ENCODE measurements at places on chromosomes 7 and 10. TPM values are rescaled to one million over a fixed set of nuclear protein-coding genes. Genes with fewer than 3 reads are reported as not detected.

GRCh38 chr7:34916267-34916666 is 121.0 kb downstream of the DPY19L1 start:
- DNase-seq, result no peak

DNA sequence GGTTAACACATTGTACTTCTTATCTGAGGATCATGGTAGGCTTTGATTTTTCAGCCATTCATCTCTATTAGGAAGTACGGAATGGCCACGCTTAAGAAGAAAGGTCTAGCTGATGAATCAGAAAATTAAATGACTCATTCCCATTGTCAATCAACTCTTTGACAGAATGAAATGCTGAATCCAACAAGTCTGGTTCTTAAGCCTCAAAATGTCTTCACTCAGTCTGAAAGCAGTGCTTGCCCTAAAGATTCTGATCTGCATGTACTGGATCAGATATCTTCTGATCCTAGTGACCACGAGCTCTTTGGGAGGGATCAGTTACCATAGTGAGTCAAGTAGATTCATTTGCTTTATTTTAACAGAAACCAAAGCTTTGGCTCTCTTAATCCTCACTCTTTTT is 5.7 kb upstream of the CELF2 start:
- no peak for DNase-seq

- peak; percentile 44 for DNase-seq
Measured at GRCh38 chr10:110617425-110618229, 26.5 kb upstream of the RBM20 start.

GRCh38 chr10:74968667-74969061 is 142.3 kb downstream of the KAT6B start:
- DNase-seq, result no peak

DNA sequence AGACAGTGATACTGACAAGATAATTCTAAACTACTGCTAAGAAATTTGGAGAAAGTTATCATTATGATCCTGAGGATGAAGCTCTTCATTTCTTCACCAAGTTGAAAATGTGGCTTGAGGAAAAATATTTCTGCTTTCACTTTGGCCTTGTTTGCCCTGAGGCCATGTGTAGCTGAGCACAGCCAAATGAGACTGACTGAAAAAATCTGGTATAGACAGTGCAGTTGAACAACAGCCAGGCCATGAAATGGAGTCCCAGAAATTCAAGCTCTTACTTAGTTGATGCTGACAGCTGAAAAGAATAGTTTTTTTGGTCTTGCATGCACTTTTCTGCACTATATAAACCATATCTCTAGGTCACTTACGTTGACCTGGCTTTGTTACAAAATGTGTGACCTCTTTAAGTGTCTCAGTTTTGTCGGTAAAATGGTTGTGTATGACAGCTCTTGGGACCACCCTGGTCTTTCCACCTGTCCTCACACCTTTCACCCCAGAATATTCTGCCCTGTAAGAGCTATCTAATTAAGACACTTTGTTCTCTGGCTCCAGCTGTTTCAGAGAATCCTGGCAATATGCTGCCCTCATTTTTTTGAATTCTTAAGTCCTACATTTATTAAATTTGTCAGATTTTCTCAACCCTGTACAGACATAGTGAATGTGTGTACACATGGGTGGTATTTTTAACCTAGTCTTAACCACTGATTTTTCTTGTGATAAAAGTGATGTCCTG is 91.3 kb downstream of the CD36 start:
- DNase-seq, result peak; percentile 75

- no peak for DNase-seq
Measured at GRCh38 chr7:155341463-155341983, 43.8 kb downstream of the INSIG1 start.

GRCh38 chr7:142876991-142877910 is 8.3 kb downstream of the TRPV6 start:
- no peak for DNase-seq

DNA sequence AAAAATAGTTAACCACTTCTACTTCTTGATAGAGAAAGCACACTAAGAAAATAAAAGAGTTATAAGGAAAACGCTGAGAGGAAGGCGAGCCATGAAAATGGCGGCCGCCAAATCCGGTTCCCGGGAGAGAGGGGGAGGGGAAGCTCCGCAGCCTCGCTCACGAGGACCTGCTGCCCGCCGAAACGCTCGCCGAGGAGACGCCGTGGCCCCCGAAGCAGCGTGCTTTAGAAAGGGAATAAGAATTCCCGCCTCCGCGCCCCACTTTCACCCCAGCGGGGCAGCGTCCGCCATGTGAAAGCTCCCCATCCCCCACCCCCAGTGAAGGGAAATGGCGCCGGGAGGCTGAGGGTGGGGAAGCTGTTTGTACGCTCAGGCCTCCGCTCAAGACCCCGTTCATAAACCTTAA is 505 bp downstream of the HNRNPA2B1 start:
- DNase-seq, result peak; percentile 71

DNA sequence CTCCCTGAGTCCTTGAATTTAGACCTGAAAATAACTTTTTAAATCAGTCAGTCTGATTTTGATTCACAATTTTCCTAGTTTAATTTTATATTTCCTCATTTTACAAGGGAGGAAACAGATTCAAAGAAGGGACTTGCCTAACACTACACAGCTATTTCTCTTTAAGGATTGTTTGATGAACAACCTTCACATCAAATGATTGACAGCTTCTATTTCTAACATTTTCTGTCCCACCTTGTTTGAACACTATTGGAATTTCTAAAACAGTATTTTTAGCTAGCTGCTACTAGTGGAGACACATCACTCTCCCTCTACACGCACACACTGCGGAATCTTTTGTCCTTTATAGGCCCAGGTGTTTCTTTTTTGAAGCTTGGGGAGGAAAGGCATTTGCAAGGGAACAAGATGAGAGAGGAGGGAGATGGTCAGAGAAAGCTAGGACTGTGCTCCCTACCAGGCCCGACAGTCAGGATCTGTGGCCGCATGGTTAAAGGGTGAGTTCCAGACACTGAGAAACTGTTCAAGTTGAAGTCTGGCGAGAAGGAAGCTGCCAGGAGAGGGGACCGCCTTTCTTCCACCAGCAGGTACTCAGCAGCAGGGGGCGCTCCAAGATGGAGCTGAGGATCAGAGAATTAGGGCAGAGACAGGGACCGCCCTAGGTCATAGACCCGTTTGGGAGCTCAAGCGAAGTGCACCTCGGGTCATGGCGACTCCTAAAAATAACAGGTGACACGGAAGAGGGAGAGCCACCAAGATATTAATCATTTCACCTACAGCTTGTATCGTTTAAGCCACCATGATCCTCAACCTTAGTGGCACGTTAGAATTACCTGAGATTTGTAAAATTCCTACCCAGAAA is 49.7 kb downstream of the DNAJC12 start:
- DNase-seq, result peak; percentile 74

- no peak for DNase-seq
Measured at GRCh38 chr7:141557360-141557759, 6.2 kb downstream of the AGK start.

DNA sequence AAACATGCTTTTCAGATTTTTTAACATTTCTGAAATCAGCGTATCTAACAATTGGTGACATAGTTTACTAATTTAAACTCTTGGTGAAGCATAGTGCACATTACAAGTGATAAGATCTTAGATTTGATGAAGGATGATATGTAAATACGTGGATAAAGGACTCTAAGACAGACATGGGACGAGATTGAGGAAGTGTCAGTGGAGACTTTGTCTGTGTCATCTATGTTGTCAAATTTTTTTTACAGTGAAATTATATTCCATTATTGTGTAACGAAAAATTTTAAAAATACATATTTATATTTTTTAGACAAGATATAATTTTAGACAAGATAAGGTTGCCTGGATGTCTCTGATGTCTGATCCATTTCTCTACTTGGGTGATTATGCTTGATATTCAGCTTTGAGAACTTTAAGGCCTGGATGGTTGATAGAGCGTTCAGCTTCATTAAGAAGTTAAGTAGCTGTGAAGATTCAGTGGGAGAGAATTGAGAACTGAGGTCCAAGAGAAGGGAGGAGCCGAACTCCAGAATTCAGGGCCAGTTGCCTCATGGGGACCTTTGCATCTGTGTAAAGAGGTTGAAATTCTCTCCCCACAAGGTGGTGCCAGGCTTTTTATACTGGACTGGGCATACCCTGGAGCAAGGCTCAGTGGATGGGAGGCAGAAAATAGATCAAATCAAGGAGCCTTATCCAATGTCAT is 62.7 kb downstream of the KAT6B start:
- DNase-seq, result no peak

DNA sequence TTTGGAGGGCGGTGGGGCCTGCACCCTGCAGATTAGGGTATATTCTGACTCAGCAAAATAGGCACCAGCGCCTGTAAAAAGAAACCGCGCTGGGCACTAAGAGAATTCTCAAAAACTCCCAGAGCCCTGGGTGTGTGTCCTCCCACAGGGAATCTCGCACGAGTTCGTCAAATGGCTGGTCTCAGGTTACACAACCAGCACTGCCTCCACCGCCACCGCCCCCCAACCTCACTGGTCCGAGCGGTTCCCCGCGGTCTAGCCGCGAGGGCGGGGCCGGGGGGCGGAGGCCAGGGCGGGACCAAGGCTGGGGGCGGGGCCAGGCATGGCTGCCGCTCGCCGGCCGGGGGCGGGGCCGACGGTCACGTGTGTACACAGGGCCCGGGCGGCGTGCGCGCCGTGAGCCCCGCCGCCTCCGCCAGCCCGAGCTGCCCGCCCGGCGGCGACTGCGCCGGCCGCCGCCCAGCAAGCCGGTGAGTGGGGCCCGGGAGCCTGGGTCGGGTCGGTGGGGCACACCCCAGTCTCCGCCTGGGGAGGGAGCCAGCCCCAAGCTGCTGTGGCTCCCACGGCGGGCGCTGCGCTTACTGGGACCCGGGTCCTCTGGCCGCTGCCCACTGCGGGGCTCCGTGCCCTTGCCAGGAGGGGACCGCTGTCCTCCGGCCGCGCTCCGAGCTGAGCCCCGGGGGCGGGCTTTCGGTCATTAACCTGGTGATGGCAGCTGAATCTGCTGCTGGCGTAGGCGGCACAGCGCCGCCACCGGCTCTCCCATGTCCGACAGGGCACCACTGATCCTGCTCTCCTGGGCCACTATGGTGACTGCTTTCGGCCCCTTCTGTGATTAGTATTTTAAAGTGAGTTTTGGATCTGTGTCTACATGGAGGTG is at the start of gene GPR146:
Gene GPR146 (plus strand): TSS at position 358 of the 880 bp plus-strand sequence. CDS start 12,970 bp downstream, outside the sequence.
- peak; percentile 98 for DNase-seq

DNA sequence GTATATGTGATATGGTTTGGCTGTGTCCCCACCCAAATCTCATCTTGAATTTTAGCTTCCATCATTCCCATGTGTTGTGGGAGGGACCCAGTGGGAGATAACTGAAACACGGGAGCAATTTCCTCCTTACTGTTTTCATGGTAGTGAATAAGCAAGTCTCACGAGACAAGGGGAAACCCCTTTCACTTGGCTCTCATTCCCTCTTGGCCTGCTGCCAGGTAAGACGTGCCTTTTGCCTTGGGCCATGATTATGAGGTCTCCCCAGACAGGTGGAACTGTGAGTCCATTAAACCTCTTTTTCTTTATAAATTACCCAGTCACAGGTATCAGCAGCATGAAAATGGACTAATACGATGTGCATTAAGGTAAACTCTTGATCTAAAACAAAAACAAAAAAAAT is 357.1 kb upstream of the AOAH start:
- DNase-seq, result peak; percentile 52

- no peak for DNase-seq
Measured at GRCh38 chr10:120360571-120360970, 96.5 kb upstream of the PLPP4 start.

DNA sequence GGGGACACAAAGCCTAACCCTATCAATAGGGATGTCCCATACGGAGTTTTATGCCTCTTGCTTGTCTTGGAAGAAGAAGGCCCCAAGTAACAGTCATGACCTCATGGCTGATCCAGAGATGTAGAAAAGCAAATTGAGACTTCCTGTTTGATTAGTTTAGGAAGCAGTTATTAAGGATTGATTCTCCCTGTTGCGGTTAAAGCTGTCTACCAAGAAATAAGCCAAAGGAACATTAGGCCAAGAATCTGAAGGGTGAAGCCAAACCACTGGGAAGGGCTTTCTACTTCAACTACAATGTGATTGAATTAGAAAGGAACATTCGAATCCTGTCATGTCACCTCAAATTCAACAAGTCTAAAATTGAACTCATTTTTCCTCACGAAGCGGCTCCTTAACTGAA is 60.5 kb upstream of the AGBL3 start:
- no peak for DNase-seq

DNA sequence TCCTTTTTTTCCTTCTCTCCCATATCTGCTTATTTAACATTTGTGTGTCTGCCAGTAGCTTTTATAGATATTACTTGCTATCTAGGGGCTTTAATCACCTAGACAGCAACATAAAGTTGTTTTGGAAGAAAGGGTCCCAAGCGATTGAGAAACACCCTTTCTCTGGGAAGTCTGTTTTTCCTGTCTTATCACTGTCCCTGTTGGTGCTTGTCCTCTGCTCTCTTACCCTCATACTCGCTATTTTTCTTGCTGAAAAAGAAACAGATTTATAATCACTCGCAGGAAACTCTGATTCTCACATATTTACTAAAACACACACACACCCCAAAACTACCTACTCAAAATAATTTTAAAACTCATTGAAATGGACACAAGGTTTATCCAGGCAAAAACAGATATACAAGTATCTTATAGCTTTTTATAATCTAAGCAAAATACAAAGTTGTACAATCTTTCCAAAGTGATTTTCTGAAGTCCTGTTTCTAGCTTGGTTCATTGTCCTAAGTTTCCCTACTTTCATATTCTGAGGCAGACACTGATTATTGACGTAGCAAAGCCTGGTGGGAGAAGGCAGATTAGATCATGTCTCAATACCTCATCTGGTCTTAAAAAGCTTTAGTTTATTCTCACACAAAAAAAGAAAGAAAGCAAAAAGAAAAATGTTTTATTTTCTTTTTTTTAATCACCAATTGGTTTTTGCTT is 157.3 kb downstream of the CACNA2D1 start:
- no peak for DNase-seq

GRCh38 chr7:141359262-141359661 is 191.9 kb upstream of the AGK start:
- DNase-seq, result no peak

Gene ZP3
- total RNA-seq, result 1.4 TPM

Gene COL28A1
- 5.7 TPM for total RNA-seq

Gene FAM180A
- not detected for total RNA-seq

Gene AGBL3
- total RNA-seq, result not detected

Gene CCT6A
- 69.2 TPM for total RNA-seq

Gene IL15RA
- total RNA-seq, result 6.7 TPM

Gene CDC14C
- total RNA-seq, result not detected

Gene TACR2
- 133 TPM for total RNA-seq

Gene BMPER
- not detected for total RNA-seq

Gene RFC2
- 7.7 TPM for total RNA-seq

Gene CCL26
- not detected for total RNA-seq

Gene TMEM270
- not detected for total RNA-seq

Gene EPHB6
- total RNA-seq, result 7.5 TPM

Gene MYOF
- 92.0 TPM for total RNA-seq

Gene INMT
- total RNA-seq, result 6.4 TPM

Gene CRYGN
- not detected for total RNA-seq

Gene ZCCHC24
- total RNA-seq, result 18.8 TPM

Gene PLAC9
- total RNA-seq, result 37.4 TPM

Gene C7orf33
- total RNA-seq, result not detected

Gene ST8SIA6
- not detected for total RNA-seq

Gene ANKRD7
- not detected for total RNA-seq

Measured in stomach (tissue), 19 donors.